Stimulated activated naive CD4-positive, alpha-beta T cell treated with Interleukin-2 at 50 U/mL for 16 hours (primary cell): ENCODE measurements at places on chromosomes 2 and 18.

DNA sequence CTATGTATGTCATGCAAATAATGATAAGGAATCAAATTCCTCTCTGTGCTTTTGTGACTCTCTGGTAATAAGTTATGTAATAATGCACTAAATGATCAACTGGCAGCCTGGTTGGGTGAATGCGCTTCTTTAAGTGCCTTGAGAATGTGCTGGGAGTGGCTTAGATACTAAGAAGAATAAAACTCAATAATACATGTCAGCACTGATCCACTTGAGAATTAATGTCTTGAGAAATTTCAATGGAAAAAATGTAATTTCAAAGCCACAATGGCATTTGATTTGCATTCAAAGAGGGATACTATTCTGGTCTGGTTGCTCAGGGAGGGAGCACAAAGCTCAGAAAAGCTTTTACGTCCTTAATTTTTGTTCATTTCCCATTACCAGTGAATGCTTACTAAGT lies 137.7 kb upstream of the MMADHC start:
- no peak for DNase-seq

DNA sequence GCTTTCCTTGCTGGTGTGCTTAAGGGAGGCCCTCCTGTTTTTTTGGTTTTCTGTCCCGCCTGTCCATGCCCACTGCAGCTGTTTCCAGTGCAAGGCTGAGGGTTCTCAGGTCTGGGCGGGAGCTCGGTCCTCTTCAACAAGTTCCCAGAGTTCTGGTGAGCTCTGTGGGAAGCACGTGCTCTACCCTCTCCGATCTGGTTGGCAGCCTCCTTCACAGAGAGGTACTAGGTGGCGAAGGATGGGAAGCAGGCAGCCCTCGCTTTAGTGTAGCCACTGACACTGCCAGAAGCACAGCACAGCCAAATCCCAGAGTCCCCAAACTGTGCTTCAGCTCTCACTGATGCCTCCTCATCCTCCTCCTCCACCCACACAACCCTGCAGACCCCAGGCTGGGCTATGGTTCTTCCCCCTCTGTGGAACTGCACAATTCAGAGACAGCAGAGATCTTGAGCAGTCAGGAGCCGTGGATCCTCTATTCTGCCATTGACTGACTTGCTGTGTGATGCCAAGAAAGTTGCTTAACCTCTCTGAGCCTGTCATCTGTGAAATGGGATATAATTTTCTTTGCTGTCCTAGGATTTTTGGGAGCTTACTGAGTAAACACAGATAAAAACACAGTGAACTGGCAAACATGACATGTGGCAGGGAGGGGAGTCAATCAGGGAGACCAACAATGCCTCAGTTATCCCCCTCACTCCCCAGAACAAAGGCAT lies 157.3 kb downstream of the MSH2 start:
- no peak for DNase-seq

DNA sequence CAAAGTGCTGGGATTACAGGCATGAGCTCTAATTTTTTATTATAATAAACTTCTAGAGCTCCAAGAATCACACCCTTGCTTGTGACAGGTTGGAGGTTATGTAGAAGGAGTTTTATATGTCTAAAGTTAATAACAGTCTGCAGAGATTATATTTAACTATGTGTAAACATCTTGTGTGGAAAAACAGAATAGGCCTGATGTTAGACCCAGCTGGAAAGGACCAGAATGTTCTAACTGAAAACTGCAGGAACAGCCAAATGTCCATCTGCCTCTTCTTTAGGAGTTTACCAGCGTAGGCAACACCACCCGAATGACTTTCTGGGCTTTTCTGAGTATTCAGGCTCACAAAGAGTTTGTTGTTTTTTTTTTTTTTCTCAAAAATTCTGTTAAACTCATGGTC lies 67.1 kb upstream of the CDCA7 start:
- no peak for DNase-seq

- DNase-seq = no peak
These were observed 768.2 kb upstream of the VRK2 start for GRCh38 chr2:57278451-57278850.
